ENCODE measurements at places on chromosomes 3 and 15.

GRCh38 chr3:183386651-183387050, 41.8 kb downstream of the MCF2L2 start:
- DNase-seq = no peak

DNA sequence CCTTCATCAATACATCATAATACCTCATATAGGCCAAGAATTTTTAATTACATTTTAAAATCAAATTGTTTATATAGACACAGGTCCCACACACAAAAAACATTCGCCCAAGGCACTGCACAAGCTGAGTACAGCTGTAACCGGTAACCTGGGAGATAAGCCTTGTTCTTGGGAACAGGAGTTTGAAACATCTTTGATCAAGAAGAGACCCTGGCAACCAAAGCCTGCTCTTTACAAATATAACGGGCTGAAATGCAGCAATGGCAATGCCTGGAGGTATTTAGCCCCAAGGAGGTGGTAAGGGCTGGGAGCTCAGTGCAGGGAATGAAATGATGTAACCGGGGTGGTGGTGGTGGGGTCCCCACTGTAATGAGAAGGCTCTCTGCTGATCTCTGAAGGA, 7.2 kb upstream of the CORO2B start:
- no peak for DNase-seq

DNA sequence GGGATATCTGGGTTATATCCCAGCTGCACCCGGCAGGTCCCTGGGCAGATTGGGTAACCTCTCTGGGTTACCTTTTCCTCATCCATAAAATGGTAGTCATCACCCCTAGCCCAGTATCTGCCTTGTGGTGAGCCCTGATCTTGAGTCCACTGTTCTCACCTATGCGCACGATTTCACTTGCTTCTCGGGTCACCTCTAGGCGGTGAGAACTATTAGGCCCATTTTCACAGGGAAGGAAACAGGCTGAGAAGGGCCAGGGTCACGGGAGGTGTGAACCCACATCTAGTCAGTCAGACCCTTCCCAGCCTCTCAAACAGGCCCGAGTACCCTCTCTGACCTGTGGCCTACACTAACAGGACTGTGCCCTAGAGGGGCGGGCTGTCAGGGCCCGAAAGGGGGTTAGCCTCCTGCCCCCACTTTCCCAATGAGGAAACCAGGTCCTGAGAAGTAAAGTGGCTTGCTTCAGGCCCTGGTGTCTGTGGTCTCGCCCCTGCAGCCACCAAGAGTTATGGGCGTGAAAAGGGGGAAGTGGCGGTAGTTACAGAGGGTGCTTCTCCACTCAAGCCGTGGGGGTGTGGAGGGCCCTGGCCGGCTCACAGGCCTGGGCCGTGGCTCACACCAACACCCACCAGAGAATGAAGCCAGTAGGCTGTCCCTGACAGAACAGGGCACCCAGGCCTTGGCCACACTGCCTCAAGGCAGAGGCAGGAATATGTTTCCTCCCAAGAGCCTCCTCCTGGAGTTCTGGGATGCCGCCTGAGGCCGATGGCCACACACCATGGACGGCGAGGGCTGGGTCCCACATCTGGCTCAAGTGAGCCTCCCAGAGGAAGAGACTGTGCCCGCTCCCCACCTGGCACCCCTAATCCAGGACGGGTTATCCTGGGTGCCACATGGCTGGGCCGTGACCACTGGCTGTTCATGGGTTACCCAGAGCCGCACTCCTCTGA, 19.5 kb downstream of the PSTPIP1 start:
- DNase-seq = no peak

- peak; percentile 11 for DNase-seq
These were observed 365.5 kb downstream of the SHQ1 start for GRCh38 chr3:72482589-72483321.

GRCh38 chr3:12413721-12414255, 70.5 kb upstream of the TSEN2 start:
- DNase-seq = no peak

DNA sequence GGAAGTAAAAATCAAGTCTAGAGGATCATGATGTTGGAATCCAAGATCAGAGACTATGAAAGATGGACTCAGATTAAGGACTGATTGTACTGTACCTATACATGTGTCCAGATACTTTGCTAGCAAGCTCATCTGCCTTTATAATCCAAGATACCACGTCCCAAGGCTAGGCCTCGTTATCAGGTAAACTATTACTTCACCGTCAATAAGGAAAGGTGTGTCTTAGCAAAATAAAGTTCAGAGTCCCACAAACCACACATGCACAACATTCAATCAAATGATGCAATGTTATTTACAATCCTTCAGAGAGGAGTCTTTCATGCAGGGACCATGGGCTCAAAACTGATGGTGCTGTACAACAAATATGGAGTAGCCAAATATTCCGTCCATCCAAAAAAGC, 1092.9 kb downstream of the IGSF11 start:
- no peak for DNase-seq

DNA sequence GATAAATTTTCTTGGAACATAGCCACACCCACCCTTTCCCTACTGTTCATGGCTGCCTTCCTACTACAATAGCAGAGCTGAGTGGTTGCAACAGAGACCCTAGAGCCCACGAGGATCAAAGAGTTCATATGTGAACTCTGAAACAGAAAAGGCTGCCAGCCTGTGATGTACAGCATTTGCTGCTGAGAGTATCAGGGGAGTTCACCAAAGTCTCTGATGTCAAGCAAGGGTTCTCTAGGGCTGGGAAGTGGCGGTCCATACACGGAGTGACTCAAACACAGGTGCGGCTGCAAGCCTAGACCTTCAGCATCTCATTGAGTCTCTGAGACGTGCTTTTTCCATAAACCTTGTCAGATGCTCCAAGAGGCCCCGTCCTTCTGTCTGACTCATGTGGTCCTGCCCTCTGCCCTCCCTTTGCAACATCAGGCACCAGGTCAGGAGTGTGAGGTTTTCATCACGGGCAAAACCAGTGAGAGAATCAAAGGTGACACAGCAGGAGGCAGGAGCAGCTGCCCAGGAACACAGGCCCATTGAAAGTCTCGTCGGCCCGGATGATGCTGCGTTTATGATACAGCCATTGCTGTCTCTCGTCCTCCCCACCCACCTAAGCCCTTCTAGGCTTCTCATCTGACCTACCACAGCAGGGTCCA, 42.9 kb downstream of the PCSK6 start:
- DNase-seq = no peak

DNA sequence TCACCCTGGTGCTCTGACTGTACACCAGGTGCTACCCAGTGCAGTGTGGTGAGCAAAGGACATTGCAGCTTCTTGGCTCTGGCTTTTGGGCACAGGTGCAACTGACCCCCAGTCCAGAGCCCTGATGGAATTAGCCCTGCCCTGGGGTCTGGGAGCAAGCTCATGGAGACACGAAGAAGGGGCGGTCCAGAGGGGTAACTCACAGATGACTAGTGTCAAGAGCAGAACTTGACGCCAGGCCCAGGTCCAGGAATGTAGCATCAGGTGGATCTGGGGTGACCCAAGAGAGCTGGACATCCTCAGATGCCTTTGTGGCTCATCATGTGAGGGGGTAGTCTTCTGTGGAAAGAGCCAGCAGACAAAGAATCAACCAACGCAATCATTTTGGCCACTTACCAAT, 88.9 kb downstream of the ASB7 start:
- no peak for DNase-seq

- no peak for DNase-seq
These were observed 178.6 kb upstream of the SMAD3 start for GRCh38 chr15:66886686-66887273.

DNA sequence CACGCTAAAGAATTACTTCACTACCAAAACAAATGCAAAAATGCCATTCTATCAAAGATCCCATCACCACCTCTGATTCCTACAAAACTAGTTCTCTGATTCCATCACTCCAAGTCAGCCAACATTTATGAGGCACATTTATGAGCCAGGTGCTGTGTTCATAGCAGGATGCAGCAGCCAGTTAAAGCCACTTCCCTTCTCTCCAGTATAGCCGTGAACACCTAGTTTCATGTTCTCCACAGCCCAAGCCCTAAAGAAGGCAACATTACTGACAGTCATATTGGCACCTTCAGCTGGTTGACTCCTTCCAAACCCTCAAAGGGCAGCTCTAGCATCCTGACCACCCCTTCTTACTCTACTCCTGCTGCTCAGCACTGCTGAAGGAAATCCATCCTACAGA, 36.4 kb downstream of the RYK start:
- DNase-seq = no peak

DNA sequence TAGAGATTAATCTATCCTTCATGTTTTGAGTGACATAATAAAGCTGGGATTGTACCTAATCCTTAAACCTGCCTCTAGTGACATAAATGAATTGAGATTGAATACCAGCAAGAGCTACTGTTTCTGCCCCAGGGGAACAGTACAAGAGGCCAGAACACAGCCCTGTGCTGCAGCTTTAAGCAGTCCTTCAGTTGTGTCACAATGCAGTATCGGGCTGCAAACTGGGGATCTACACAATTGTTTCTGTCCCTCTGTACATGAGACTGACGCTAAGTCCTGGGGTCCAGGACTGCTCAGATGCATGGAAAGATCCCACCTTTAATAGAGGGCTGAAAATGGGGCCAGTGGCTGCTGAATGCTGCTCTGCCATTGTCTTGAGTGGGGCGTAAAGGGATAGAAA, 87.5 kb downstream of the MINAR1 start:
- DNase-seq = no peak

DNA sequence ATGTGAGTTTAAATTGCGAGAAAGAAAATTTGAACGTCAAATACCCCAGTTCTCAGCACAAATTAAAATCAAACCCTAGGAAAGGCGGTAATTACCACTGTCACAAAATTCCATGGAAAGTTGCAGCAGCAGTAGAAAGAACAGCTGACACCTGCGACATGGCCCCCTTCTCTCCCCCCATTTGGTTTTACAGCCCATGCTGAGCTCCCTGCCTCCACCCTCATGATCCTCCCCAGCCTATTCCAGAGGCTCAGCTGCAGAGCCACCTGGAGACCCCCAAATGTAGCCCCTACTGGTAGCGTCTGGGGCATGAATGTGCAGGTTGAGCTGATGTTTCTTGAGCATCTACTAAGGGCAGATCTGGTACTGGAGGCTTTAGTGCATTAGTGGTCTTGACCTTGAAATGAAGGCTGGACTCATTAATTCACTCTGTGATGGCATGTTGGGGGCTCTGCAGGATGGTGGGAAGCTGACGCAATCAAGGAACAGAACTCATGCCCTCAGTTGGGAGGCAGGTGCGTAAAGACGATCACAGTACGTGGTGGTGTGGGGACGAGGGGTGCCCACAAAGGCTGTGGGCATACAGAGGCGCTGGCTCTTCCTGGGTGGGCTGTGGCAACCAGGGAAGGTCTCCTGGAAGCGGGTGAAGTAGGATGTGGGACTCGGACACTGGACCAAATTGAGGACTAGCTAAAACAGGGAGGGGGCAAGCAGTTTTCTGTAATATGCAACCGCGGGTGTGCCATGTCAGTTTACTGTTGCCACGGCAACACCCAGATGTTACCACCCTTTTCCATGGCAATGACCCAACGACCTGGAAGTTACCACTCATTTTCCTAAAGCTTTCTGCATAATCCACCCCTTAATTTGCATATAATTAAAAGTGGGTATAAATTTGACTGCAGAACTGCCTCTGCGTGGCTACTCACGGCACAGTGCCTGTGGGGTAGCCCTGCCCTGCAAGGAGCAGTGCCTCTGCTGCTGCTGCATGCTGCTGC, 39.8 kb downstream of the PRKCD start:
- DNase-seq = no peak

DNA sequence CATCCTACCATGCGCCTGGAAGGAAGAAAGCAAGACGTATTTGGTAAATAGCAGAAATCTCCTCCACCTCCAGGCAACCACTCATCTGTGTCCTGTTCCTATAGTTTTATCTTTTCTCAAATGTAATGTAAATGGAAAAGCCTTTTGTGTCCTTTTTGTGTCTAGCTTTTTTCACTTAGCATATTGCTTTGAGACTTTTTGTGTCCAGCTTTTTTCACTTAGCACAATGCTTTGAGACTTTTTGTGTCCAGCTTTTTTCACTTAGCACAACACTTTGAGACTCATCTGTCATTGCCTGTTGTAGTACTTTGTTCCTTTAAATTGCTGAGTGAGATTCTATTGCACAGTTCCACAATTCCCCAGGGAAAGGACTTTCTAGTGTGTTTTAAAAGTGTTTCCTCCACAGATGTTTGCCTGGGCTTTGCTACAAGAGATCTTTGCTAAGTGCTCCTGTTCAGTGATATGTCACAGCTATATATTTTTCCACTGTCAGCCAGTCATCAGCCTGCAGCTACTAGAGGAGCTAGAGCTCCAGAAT, 27.9 kb upstream of the MUC13 start:
- no peak for DNase-seq

DNA sequence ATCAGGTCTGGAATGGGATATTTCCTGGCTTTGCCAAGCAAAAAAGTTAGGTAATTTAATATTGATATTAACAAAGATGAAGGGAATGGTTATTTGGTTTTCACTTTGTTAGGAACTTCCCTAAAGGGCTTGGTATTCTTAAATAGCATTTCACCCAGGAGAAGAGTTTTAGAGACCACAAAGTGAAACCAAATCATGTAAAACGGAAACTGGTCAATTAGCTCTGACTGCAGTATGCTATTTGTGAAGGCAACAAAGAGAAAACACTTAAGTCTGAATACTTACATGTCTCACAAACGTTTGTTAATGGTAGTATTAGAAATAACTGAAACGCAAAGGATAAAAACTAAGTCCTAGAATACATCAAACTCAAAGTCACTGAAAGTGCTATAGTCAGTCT, 32.4 kb upstream of the SETMAR start:
- no peak for DNase-seq

DNA sequence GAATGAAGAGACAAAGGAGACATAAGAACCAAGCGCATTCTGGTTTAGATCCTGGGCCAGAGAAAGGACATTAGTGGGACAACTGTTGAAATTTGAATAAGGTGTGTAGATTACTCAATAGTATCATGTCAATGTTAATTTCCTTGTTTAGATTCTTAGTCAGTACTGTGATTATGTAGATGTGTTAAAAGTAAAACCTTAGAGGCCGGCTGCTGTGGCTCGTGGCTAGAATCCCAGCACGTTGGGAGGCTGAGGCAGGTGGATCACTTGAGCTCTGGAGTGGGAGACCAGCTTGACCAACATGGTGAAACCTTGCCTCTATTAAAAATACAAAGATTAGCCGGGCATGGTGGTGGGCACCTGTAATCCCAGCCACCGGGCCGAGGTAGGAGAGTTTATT, 26.7 kb downstream of the CYP8B1 start:
- no peak for DNase-seq

GRCh38 chr15:100711516-100712021, 109.2 kb downstream of the ASB7 start:
- no peak for DNase-seq

- DNase-seq = no peak
These were observed 461.4 kb downstream of the NSUN3 start for GRCh38 chr3:94524102-94524919.

- no peak for DNase-seq
These were observed 336.2 kb upstream of the TPM1 start for GRCh38 chr15:62706317-62706716.

- no peak for DNase-seq
These were observed 45.1 kb downstream of the SNAPC5 start for GRCh38 chr15:66452420-66452819.

All from stimulated activated CD4-positive, alpha-beta T cell treated with anti-CD3 and anti-CD28 coated beads, Interleukin-1b, Interleukin-23, amount 100 ng/mL, for 1 hour (primary cell).